ENCODE measurements at places on chromosomes 2 and 18. TPM values are rescaled to one million over a fixed set of nuclear protein-coding genes. Genes with fewer than 3 reads are reported as not detected.

Gene ICA1L
- 3.1 TPM for total RNA-seq

Gene CDH2
- 16.9 TPM for total RNA-seq

Gene MAP2
- 3.7 TPM for total RNA-seq

Gene CERS6
- 17.3 TPM for total RNA-seq

Gene SERPINB5
- total RNA-seq, result 0.18 TPM

Gene IL1R2
- total RNA-seq, result not detected

DNA sequence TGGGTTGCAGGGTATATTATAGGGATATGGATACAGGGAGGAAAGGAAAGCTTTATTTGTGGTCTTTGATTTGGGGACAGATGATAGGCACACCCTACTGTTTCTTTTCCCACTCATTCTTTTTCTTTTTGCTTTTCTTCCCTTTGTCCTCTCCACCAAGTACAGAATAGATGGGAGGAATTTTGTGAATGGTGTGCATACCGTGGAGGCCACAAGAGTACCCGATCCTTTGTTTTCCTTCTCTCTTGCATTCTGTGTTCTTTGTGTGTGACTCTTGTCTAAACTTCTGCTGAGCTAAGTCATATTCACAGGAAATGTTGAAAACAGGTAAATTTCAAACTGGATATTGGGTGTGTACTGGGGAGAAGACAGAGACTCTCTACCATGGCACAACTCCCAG is 321.4 kb upstream of the SLC8A1 start:
- no peaks in the 10 kb centered on the region for H3K27me3 ChIP-seq
- H3K4me1 ChIP-seq, result peaks cover 11% of the 10 kb centered on the region
- no peak for DNase-seq
- no peaks in the 10 kb centered on the region for H3K36me3 ChIP-seq
- no peak overlapping the region for H3K27ac ChIP-seq

- H3K4me3 ChIP-seq, result no peak overlapping the region
- no peak overlapping the region for H3K27ac ChIP-seq
- peaks cover 32% of the 10 kb centered on the region for H3K36me3 ChIP-seq
These were observed 66.7 kb downstream of the PTPN4 start for GRCh38 chr2:119826370-119826961.

GRCh38 chr2:25314514-25315315 is 27.0 kb downstream of the DNMT3A start:
- no peak overlapping the region for H3K4me3 ChIP-seq
- peak overlapping the region; percentile 83 for H3K27ac ChIP-seq
- no peaks in the 10 kb centered on the region for H3K27me3 ChIP-seq
- peak; percentile 80 for DNase-seq
- peaks cover 54% of the 10 kb centered on the region for H3K4me1 ChIP-seq

DNA sequence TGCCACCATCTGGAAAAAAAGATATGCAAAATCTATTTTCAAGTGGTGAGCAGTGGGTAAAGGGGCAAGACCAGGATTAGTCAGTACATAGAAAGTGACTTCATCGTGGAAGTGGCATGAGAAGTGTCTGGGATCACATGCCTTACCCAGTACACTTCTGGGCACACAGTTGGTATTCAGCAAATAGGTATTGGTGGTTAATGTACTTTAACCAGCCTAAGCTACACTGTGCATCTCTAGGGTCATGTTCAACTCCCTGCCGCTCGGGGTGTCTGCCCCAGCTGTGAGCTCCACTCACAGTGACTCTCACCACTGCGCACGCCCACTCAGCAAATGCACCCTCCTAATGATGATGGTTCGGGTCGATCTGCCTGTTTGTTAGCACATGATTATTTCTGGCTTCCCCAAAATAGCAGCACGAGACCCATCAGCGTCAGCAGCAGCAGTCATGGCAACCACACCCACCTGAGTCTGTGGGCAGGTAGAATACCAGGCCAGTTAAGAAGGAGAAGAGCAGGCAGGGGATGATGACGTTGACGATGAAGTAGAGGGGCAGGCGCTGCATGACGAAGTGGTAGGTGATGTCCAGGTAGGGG is 11.1 kb downstream of the CHRNA1 start:
- H3K36me3 ChIP-seq, result no peaks in the 10 kb centered on the region
- no peak for DNase-seq
- H3K4me1 ChIP-seq, result peaks cover 24% of the 10 kb centered on the region
- no peak overlapping the region for H3K4me3 ChIP-seq
- H3K27ac ChIP-seq, result no peak overlapping the region

- H3K36me3 ChIP-seq, result peaks cover 27% of the 10 kb centered on the region
- H3K27ac ChIP-seq, result peak overlapping the region; percentile 47
- H3K4me1 ChIP-seq, result peaks cover 28% of the 10 kb centered on the region
- H3K4me3 ChIP-seq, result no peak overlapping the region
These were observed 3.3 kb upstream of the GPBAR1 start for GRCh38 chr2:218257390-218257981.

DNA sequence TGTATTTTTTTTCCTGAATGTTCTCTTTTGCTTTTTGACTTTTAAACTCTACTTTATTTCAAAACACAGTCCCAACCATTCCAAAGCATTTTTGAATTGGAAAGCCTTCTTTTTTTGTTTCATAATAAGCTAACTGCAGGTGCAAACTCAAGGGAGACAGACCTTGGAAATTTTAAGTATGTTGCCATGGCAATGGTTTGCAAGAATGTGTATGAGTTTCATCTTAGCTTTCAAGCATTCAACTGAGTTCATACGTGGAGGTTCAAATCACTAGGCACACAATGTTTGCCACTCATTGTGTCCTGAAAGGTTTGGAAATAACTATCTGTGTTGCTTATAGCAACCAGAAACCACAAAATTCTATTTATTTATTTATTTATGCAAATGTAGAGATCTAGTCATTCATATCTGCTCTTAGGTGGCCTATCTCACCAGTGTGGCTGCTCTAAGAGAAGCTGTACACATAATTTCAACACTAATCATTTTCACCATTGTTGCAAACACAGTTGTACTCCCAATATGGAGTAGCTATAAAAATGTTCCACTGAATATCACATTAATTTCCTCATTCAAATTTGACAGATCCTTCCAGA is 805.7 kb upstream of the FSHR start:
- H3K27ac ChIP-seq, result no peak overlapping the region
- H3K4me3 ChIP-seq, result no peak overlapping the region
- DNase-seq, result no peak
- peaks cover 6% of the 10 kb centered on the region for H3K27me3 ChIP-seq

GRCh38 chr2:134774786-134775641 is 56.2 kb upstream of the TMEM163 start:
- no peaks in the 10 kb centered on the region for H3K27me3 ChIP-seq
- H3K4me3 ChIP-seq, result no peak overlapping the region
- peaks cover 27% of the 10 kb centered on the region for H3K4me1 ChIP-seq
- DNase-seq, result no peak

DNA sequence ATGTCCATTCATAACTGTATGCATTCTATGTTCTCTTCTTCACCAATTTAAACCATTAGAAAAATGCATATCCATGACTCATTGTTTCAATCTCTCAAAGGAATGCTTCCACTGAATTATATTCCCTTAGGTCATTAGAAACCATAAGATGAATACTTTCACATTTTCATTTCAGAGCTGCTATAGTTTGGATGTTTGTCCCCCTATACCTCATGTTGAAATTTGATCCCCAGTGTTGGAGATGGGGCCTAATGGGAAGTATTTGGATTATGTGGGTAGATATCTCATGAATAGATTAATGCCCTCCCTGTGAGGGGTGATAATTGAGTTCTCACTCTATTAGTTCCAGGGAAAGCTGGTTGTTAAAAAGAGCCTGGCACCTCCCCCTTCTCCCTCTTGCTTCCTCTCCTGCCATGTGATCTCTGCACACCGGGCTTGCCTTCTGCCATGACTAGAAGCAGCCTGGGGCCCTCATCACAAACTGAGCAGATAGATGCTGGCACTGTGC is 35.7 kb downstream of the THUMPD2 start:
- H3K36me3 ChIP-seq, result peaks cover 31% of the 10 kb centered on the region
- H3K27ac ChIP-seq, result peak overlapping the region; percentile 88
- H3K27me3 ChIP-seq, result no peaks in the 10 kb centered on the region
- no peak overlapping the region for H3K4me3 ChIP-seq

GRCh38 chr18:65761636-65762295 is 11.0 kb downstream of the CDH7 start:
- H3K4me3 ChIP-seq, result no peak overlapping the region
- peaks cover 2% of the 10 kb centered on the region for H3K4me1 ChIP-seq
- H3K36me3 ChIP-seq, result no peaks in the 10 kb centered on the region
- no peak overlapping the region for H3K27ac ChIP-seq
- no peak for DNase-seq

DNA sequence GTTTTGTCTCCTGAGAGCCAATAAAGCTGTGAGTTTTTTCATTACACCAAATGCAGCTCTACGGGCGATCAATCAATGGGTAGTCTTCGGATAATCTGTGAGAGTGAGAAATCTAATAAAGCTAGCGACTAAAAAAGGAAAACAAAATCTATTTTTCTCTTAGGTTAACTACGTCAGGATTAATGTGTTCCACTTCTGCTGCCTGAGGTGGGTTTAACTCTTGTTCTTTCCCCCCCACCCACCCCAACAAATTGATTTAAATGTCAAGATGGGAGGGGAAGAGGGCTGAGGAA is 63.0 kb upstream of the PSMD14 start:
- H3K27me3 ChIP-seq, result peaks cover 60% of the 10 kb centered on the region
- peak overlapping the region; percentile 82 for H3K4me3 ChIP-seq
- peaks cover 43% of the 10 kb centered on the region for H3K4me1 ChIP-seq
- no peak for DNase-seq

- no peak overlapping the region for H3K27ac ChIP-seq
- no peaks in the 10 kb centered on the region for H3K36me3 ChIP-seq
- H3K27me3 ChIP-seq, result peaks cover 20% of the 10 kb centered on the region
- H3K4me3 ChIP-seq, result peak overlapping the region; percentile 85
- H3K4me1 ChIP-seq, result peaks cover 26% of the 10 kb centered on the region
These were observed 97.9 kb upstream of the GPR45 start for GRCh38 chr2:105143467-105144151.

DNA sequence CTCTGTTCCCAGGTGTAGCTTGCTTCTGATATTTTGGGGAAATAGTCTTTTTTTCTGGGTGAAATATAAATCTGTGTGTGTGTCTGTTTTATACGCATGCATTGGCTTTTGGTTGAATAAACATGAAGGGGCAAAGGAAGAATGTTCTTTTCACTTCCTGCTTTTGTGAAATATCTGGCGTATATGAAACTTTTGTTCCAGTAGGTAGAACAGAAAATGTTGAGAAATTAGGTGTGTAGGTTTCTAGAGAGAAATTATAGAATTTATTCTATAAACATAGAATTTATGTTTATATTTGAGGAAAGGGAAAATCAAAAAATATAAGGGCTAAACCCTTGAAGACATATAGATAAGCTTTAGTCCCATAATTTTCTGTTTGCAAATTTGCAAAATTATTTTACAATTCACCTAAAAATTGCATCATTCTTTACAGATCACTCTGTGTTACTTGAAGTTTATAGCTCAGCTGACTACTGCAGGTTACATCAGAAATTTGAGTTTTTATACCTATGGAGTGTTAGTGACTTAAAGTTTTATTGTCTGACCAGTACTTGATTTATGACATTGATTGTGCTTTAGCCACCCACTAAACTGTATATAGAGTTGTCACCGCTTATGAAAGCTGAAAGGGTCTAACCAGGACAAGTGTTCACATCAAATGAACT is 116.1 kb downstream of the FAM117B start:
- DNase-seq, result no peak
- no peaks in the 10 kb centered on the region for H3K4me1 ChIP-seq
- H3K27ac ChIP-seq, result no peak overlapping the region
- peaks cover 15% of the 10 kb centered on the region for H3K36me3 ChIP-seq
- H3K4me3 ChIP-seq, result no peak overlapping the region
- H3K27me3 ChIP-seq, result no peaks in the 10 kb centered on the region

GRCh38 chr2:6312367-6312766 is 553.3 kb downstream of the CMPK2 start:
- H3K27me3 ChIP-seq, result peaks cover 5% of the 10 kb centered on the region
- H3K4me1 ChIP-seq, result no peaks in the 10 kb centered on the region
- no peak for DNase-seq
- H3K27ac ChIP-seq, result no peak overlapping the region
- no peak overlapping the region for H3K4me3 ChIP-seq

DNA sequence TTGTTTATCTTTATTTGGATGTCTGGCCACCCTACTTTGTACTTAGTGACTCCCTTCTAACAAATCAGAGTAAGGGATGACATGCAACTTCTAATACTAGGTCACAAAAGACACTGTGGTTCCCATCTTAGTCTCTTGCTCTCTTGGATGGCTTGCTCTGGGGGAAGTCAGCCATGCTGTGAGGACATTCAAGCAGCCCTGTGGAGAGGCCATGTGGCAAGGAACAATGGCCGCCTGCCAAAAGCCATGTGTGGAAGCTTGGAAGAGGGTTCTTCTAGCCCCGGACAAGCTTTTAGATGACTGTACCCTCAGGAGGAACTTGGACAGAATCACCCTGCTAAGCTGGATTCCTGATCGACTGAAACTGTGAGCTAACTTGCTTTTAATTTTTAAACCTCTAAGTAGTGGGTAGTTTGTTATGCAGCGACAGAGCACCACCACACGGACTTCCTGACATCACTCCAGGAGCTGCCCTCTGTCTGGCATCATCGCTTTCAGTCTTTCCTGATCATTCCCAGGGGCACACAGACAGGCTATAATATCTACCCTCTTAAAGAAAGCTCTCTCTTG is 116.8 kb upstream of the ODC1 start:
- no peak for DNase-seq
- no peak overlapping the region for H3K4me3 ChIP-seq
- no peaks in the 10 kb centered on the region for H3K4me1 ChIP-seq

DNA sequence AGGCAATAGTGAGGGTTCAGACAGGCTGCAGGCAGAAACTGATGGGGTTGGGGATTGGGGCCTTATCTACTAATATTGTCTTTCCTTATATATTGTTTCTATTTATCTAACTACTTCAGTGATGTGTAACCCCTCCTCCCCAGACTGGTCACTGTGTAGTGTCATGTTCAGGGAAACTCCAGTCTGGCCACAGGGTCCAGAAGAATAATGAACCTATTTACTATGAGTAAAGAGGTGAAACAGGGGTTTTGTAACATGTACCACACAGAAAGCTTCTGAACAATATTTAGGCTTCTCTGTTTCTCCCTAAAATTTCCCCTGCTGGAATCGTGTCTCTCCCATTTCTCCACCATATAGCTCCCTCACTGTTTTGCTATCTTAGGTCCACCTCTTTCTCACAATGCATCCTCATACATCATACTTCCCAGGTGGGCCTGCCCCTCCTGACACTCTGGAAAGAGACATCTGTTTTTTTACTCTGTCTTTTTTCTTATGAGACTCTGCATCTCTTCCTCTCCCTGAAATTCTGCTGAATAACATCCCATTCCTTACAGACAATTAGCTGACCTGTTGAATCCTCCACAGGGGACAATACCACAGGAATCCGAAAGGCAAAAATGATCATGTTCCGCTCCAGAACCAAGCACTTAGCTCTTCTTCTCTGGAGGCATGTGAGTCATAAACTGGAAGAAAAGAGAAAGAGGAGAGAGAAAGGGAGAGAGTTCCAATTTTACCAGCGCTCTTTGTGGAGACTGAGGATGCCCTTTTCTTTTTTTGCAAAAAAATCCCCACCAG is 154.8 kb downstream of the ZEB2 start:
- DNase-seq, result no peak
- no peak overlapping the region for H3K27ac ChIP-seq
- H3K4me3 ChIP-seq, result no peak overlapping the region
- H3K4me1 ChIP-seq, result peaks cover 6% of the 10 kb centered on the region
- no peaks in the 10 kb centered on the region for H3K36me3 ChIP-seq

GRCh38 chr18:48227206-48227605 is 182.0 kb downstream of the ZBTB7C start:
- no peak overlapping the region for H3K4me3 ChIP-seq
- no peaks in the 10 kb centered on the region for H3K36me3 ChIP-seq
- peaks cover 6% of the 10 kb centered on the region for H3K4me1 ChIP-seq
- H3K27ac ChIP-seq, result no peak overlapping the region
- H3K27me3 ChIP-seq, result no peaks in the 10 kb centered on the region
